ENCODE measurements at places on chromosomes 1 and 21.

- DNase-seq = no peak
Observed at GRCh38 chr1:199287647-199288046, 648.8 kb downstream of the PTPRC start.

- no peak for DNase-seq
Observed at GRCh38 chr1:59574085-59574484, 240.7 kb upstream of the HOOK1 start.

DNA sequence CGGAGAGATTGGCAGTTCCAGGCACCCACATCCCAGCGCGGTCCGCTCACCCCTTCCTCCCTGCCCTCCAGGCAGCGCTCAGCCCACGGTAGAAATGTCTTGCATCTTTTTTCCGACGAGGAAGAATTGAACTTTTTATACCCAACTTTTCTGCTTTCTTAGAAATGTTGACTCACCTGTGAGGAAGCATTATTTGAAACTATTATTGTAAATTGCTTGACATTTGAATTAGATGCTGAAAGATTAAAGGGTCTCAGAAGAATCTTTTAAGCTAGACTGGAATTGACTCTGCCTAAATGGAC is 912 bp upstream of the SIPA1L2 start:
- DNase-seq = no peak

GRCh38 chr21:35119501-35120047 is 70.5 kb upstream of the RUNX1 start:
- no peak for DNase-seq

GRCh38 chr1:233443040-233443760 is 115.7 kb downstream of the MAP3K21 start:
- no peak for DNase-seq

GRCh38 chr1:43883321-43883720 is 50.3 kb upstream of the ARTN start:
- DNase-seq = no peak

GRCh38 chr1:52238887-52239707 is 97.2 kb downstream of the ZFYVE9 start:
- DNase-seq = no peak

DNA sequence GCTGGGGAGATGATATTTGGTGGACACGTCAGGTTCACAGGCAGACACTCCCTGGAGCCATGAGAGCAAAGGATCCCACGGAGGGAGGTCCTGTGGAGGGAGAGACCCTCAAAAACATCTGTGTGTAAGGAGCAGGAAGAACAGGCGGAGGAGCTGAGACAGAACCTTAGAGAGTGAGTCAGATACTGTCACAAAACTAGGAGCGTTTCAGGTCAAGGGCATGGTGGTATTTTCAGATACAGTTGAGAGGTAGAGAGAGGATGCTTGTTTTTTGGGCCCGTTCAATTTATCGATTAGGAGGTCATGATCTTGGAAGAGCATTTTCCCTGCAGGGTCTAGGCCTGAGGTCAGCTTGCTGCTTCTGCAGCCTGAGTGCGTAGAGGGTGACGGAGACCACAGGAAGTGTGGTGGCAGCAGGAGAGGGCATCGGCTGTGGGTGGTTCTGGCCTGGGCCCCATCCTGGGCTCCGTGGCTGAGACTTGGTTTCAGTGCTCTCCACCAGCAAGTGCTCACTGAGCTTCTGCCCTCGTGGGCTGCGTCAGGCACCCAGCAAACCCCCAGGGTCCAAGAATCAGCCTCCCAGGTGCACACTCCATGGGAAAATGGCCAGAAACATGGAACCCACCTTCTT is 39.9 kb downstream of the SPSB1 start:
- DNase-seq = no peak

DNA sequence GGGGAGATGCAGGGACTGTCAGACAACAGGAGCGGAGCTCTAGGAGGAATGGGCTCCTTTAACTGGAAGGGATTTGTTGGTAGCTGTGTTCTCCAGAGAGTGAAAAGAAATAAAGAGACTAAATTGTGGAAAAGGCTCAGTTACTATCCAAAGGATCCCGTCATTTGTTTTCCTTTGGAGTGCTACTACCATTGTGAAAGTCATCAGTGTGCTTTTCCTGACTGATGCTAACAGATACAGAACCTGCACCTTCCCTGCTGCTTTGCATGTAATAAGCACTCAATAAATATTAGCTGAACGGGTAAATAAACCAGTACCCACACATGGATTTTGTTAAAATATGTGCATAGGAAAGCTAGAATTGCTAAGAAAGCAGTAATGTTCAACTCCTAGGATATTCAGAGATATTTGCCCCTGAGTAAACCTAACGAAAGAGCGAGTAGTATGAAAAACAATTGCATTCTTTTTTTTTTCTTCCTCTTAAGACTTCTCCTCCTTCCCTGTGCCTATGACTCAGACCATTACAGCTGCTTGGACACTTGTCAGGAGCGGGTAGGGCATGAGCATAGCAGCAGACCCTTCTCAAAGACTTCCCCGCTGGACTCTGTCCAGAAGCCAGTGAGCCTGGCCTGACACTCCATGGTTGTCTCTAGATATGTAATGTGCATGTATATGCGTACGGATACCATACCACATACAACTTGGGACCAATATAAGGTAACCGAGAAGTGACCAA is 41.7 kb downstream of the PTGFRN start:
- no peak for DNase-seq

- no peak for DNase-seq
Observed at GRCh38 chr1:28716336-28716735, 20.4 kb upstream of the YTHDF2 start.

GRCh38 chr1:82775406-82776000 is 974.8 kb downstream of the ADGRL2 start:
- no peak for DNase-seq

DNA sequence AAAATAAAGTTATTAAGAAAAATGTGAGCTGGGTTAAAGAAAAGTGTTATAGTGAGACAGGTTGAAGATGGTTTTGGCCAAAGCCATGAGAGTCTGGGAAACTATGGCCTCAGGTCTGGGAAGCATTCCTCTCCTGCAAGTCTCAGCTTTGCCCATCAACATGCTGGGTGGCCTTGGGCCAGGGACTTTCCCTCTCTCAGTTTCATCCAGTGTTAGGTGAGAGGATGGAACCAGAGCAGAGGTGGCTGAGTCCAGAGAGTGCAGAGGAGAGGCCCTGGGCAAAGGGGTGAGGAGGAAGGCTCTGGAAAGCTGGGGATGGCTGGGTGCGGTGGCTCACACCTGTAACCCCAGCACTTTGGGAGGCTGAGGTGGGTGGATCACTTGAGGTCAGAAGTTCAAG is 10.5 kb downstream of the PADI2 start:
- no peak for DNase-seq

- DNase-seq = no peak
Observed at GRCh38 chr1:73789965-73790364, 408.0 kb downstream of the LRRIQ3 start.

GRCh38 chr1:93766451-93766850 is 84.8 kb upstream of the BCAR3 start:
- DNase-seq = no peak

DNA sequence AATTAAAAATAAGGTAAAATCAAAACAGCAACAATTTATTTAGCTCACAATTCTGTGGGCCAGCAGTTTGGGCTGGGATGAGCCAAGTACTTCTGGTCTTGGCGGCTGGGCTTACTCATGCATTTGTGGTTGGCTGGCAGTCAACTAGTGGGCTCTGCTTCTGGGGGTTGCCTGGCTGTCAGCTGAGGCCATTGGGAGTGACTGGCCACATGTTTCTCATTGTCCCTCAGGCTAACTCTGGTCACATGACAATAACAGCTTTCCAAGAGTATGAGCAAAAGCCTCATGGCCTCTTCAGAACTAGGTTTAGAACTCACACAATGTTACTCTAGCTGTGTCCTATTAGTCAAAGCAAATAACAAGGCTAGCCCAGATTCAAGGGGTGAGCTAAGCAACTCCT is 15.6 kb upstream of the CHIA start:
- DNase-seq = no peak
